ENCODE measurements at places on chromosomes 11 and 22.

GRCh38 chr11:46684367-46684766, 16.1 kb downstream of the ARHGAP1 start:
- no peak for DNase-seq

DNA sequence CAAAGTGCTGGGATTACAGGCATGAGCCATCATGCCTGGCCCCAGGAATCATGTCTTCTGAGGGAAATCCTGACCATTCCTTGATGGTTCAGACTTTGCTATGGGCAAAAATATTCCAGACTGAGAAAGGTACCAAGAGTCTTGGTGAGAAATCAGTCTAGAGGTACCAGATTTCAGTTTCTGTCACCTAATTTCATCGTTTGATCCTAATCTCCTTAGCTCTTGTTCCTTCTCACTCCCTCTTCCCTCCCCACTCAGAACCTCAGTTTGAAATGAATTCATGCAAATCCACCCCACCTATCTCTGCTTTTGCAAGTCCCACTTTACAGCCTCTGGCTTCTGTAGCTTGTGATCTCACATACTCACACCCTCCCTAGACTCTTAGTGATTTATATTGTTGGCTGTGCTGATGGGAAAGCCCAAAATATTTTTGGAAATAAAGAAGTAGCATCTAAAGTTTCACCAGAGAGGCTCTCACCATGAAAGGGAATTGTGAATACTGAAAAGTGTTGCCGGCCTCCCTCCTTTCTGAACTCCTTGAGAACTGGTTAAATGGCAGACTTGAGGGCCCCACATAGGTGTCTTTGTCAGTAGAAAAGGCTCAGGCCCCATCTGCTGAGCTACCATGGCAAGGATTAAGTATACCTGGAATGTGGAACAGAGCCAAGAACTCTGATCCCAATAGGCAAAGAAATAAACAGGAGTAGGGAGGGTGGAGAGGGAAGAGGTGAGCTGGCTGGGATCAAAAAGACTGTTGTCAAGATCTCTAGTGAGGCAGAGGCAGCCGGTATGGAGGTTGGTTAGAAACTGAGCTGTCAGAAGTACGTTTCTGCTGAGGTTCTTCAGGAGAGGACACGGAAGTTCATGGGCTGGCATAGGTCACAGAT, 190.5 kb upstream of the MTMR2 start:
- DNase-seq = no peak

GRCh38 chr11:44258190-44258489, 51.8 kb downstream of the ALX4 start:
- no peak for DNase-seq

DNA sequence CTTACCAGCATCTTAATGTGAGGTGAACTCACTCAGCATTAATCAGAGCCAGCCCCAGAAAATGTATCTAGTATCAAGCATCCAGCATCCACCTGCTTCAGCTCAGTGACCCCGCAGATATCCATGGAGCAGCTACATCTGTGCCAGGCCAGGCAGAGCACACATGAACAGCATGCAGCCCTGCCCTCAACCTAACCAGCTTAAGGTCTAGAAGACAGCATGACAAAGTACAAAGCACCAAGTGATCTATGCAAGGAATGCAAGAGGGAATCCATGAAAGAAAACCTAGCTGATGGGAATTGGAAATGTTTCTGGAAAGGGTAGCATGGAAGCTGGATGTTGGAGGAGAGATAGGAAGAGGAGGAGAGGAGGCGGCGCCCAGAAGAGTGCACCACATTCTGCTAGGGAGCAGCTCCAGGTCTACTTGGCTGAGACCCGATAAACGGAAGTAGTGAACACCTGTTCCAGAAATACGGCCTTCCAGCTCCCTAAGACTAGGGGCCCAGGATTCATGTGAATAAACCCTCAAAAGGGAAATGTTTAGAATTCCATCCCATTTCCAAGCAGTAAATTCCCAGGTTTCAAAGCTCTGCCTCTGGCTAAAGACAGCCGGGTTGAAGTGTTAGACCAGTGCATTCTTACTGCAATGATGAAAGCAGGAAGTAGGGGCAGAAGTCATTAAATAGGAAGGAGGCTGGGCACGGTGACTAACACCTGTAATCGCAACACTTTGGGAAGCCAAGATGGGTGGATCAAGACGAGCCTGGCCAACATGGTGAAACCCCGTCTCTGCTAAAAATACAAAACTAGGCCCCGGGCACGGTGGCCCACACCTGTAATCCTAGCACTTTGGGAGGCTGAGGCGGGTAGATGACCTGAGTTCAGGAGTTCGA, 23.5 kb upstream of the L3MBTL2 start:
- DNase-seq = no peak

Data from GOT3 (cell line).